ENCODE measurements at places on chromosomes 12 and 14. TPM values are rescaled to one million over a fixed set of nuclear protein-coding genes. Genes with fewer than 3 reads are reported as not detected.

DNA sequence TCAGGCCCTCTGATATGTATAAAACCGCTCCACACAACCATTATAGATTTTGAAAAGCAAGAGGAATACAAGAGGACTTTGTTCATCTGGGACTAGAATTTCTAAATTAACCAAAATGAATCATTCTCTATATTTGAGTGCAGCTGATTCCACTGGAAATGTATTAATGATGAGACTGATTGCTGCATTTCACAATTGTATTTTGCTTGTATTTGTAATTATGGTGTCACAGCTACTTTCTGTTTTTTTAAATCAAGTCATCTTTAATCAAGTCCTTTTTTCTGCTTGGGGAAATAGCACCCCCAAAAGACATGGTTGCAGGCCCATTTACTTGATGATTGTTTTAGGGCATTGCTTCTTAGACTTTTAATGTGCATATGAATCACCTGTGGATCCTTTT is 162.4 kb downstream of the KICS2 start:
- no peak overlapping the region for H3K27ac ChIP-seq
- no peak for DNase-seq
- no peaks in the 10 kb centered on the region for H3K27me3 ChIP-seq

DNA sequence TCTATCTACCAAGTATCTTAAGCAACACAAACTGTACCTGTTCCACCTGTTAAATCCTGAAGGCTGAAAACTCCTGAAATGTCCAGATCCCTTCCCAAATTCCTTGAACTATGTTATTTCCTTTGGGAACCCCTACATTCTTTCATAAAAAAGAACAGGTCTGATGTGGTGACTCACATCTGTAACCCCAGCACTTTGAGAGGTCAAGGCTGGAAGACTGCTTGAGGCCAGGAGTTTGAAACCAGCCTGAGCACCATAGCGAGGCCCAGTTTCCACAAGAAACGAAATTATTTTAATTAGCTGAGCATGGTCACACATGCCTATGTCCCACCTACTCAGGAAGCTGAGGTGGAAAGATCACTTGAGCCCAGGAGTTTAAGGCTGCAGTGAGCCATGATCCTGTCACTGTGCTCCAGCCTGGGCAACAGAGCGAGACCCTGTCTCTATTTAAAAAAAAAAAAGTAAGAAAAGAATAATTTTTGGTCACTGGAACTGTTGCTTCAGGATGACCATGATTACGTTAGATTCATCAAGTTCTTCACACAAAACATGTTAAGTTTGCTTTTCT is 84.3 kb downstream of the PHLDA1 start:
- H3K27me3 ChIP-seq, result no peaks in the 10 kb centered on the region
- no peaks in the 10 kb centered on the region for H3K36me3 ChIP-seq
- H3K27ac ChIP-seq, result no peak overlapping the region
- DNase-seq, result no peak
- H3K4me3 ChIP-seq, result no peak overlapping the region

DNA sequence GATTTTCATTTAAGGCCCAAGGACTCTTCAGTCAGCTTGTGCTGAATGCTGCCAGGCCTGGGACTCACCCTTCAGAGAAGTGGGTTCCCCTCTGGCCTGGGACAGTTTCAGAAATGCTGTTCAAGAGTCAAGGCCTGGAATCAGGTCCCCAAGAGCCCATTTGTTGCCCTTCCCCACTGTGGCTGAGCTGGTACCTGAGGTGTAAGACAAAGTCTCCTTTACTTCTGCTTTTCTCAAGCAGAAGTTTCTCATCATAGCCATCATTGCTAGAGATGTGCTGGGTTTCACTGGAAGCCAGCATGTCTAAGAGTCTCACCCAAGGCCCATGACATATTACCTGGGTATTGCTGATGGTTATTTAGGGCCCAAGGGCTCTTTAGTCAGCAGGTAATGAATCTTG is 8.9 kb downstream of the FANCM start:
- no peak for DNase-seq
- no peak overlapping the region for H3K4me3 ChIP-seq
- H3K4me1 ChIP-seq, result no peaks in the 10 kb centered on the region
- no peak overlapping the region for H3K27ac ChIP-seq
- peaks cover 8% of the 10 kb centered on the region for H3K36me3 ChIP-seq

- H3K27me3 ChIP-seq, result no peaks in the 10 kb centered on the region
- peaks cover 4% of the 10 kb centered on the region for H3K4me1 ChIP-seq
- H3K4me3 ChIP-seq, result no peak overlapping the region
- no peak for DNase-seq
Observed at GRCh38 chr12:56991319-56992246, 14.8 kb downstream of the ZBTB39 start.

GRCh38 chr14:89186856-89187376 is 230.1 kb downstream of the FOXN3 start:
- H3K27me3 ChIP-seq, result no peaks in the 10 kb centered on the region
- H3K36me3 ChIP-seq, result peaks cover 4% of the 10 kb centered on the region
- H3K4me1 ChIP-seq, result peaks cover 20% of the 10 kb centered on the region
- peak overlapping the region; percentile 66 for H3K27ac ChIP-seq
- no peak for DNase-seq
- no peak overlapping the region for H3K4me3 ChIP-seq

DNA sequence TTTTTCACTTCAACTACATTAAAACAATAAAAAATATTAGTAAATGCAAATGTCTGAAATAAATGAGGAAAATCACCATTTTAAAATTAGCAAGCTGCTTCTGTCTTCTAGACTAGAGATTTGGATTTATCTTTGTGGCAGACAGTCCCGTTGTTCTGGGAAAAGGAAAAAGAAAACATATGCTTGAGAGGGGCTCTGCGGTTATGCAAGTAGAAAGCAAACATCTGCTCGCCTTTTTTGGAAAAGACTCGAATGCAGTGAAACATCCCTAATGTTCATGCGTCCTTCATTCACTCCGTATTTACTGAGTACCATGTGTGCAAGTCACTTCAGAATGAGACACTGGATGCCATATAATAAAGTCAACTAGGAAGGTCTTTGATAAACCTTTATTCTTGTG is 44.9 kb downstream of the IFNG start:
- no peaks in the 10 kb centered on the region for H3K27me3 ChIP-seq
- no peaks in the 10 kb centered on the region for H3K4me1 ChIP-seq
- no peak for DNase-seq
- no peak overlapping the region for H3K27ac ChIP-seq

DNA sequence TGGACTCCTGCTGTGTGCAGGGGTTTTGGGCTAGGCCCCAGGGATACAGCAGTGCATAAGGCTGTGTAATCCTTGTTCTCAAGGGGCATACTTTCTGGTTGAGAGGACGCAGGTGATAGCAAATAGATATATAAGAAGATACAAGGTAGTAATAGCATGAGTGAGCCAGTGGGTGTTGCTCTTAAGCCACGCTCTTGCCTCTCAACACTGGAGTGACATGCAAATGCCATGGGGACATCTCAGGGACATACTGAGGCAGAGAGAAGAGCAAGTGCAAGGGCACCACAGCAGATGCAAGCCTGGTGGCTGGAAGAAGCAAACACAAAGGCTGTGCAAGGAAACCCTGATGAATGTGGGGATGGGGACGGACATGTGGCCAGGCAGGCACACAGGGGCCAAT is 223.3 kb downstream of the CHST11 start:
- no peaks in the 10 kb centered on the region for H3K36me3 ChIP-seq
- no peak overlapping the region for H3K4me3 ChIP-seq
- no peaks in the 10 kb centered on the region for H3K4me1 ChIP-seq
- H3K27me3 ChIP-seq, result no peaks in the 10 kb centered on the region

- no peaks in the 10 kb centered on the region for H3K4me1 ChIP-seq
- H3K27ac ChIP-seq, result no peak overlapping the region
- DNase-seq, result no peak
- H3K36me3 ChIP-seq, result no peaks in the 10 kb centered on the region
Observed at GRCh38 chr14:90424686-90425372, 28.0 kb downstream of the CALM1 start.

The ISCA2 gene
- polyA plus RNA-seq, result 30.3 TPM

The SELPLG gene
- polyA plus RNA-seq, result 2.4 TPM

The DAO gene
- polyA plus RNA-seq, result not detected

- H3K27ac ChIP-seq, result no peak overlapping the region
- H3K4me3 ChIP-seq, result no peak overlapping the region
- no peaks in the 10 kb centered on the region for H3K27me3 ChIP-seq
- H3K36me3 ChIP-seq, result no peaks in the 10 kb centered on the region
Observed at GRCh38 chr12:76290963-76291859, 57.0 kb downstream of the BBS10 start.

DNA sequence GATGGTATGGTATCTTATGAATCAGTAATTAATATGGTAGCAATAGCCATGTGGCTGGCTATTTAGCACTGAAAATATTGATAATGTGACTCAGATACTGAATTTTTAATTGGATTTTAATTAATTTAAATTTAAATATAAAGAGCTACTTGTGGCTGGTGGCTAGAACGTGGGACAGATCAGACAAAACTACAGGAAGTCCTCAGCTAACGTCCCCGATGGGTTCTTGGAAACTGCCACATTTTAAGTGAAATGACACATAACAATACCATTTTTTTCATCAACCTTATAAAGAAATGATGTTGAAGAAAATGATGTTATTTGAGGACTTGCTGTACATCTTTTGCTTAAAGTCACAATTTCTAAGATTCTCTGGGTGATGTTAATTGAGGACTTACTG is 138.1 kb upstream of the FLRT2 start:
- no peak overlapping the region for H3K27ac ChIP-seq
- DNase-seq, result no peak
- no peaks in the 10 kb centered on the region for H3K36me3 ChIP-seq
- no peaks in the 10 kb centered on the region for H3K4me1 ChIP-seq
- H3K27me3 ChIP-seq, result no peaks in the 10 kb centered on the region

DNA sequence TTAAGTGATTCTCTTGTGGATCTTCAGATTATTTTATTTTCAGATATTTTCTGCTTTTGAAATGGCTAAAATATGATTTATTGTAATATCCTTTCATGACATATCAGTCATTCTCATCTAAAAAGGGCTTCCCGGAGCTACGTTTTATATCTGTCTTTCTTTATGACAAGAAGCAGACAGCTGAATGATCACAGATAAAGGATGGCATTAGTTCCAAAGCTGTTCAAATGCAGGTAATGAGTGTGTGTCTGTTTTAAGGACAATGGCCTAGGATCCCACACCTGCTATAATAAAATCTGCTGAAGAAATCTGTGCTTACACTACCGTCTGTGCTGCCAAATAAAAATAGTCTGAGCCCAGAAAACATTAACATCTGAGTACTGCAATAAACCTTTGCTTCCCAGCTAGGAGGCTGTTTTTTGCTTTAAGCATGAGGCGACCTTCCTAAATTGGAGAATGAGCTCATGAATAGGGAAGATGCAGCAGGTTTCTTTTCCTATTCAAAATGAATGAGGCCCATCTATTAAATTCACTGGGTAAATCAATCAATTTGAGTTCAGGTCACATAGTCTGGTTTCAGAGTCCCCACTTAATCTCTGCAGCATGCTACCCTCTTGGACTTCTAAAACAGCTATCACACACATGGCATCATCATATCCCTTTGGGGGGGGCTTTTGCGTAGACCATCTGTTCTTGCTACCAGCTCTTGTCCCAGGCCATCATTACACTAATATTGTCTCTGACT is 498.5 kb downstream of the NELL2 start:
- H3K4me1 ChIP-seq, result no peaks in the 10 kb centered on the region
- no peak overlapping the region for H3K27ac ChIP-seq
- no peak overlapping the region for H3K4me3 ChIP-seq
- H3K27me3 ChIP-seq, result no peaks in the 10 kb centered on the region
- DNase-seq, result no peak
- H3K36me3 ChIP-seq, result peaks cover 2% of the 10 kb centered on the region

- H3K27me3 ChIP-seq, result no peaks in the 10 kb centered on the region
- no peak for DNase-seq
- H3K4me1 ChIP-seq, result no peaks in the 10 kb centered on the region
- no peak overlapping the region for H3K4me3 ChIP-seq
- peaks cover 7% of the 10 kb centered on the region for H3K36me3 ChIP-seq
- no peak overlapping the region for H3K27ac ChIP-seq
Observed at GRCh38 chr14:102424923-102425322, 62.2 kb downstream of the TECPR2 start.

The GALNT8 gene
- 6.8 TPM for polyA plus RNA-seq

DNA sequence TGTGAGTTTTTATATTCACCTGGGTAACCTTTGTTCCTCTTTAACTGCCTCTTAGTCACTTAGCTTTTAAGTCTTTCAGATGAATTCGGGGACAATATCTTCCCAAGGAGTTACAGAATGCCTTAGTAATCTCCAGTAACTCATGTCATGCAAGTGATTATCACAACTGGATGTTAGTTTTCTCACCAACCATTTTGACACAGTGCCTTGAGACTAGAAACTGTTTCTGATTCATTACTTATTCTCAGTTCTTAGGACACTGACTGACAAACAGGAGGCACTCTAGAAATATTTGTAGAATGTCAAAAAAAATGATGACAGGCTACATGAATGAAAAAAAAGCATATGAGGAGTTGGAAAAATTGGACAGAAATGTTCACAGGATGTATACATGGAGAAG is 335.1 kb downstream of the ACSS3 start:
- H3K4me3 ChIP-seq, result no peak overlapping the region
- H3K36me3 ChIP-seq, result no peaks in the 10 kb centered on the region
- H3K4me1 ChIP-seq, result no peaks in the 10 kb centered on the region
- DNase-seq, result no peak
- H3K27me3 ChIP-seq, result no peaks in the 10 kb centered on the region

The FIGNL2 gene
- 0.39 TPM for polyA plus RNA-seq

- H3K27ac ChIP-seq, result peak overlapping the region; percentile 99
- H3K4me1 ChIP-seq, result no peaks in the 10 kb centered on the region
- H3K27me3 ChIP-seq, result peaks cover 34% of the 10 kb centered on the region
Observed at GRCh38 chr14:102927346-102927877, 4.9 kb downstream of the AMN start.

DNA sequence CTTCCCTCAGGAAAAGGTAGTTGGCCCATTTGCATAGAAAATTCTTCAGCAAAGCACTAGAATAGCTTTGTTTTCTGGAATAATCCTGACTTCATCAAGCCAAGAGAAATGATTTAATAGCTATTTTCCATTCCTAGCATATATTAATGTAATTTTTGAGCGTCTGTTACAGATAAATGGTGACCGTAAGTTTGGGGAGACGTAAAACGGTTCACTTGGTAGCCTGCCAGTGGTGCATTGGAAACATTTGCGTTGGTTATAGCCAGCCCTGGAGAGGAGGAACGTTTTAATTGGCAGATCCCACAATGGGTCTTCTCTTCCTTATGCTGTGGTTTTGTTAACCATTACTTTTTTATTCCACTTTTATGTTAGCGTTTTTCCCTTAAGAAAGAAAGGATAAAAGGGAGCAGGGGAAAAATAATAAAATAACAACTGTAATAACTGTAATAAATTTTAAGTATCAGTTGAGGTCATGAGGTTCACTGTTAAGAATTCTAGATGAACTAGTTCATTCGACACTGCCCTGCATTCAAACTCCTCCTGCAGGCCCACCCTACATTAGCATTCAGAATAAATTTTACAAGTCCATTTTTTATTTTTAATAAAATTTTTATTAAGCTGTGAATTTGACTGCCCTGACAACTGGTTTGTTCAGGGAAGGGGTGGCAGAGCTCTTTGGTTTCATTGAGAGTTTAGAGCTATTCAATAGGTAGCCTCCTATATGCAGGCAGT is 300.7 kb downstream of the ERC1 start:
- H3K27ac ChIP-seq, result no peak overlapping the region
- H3K4me3 ChIP-seq, result no peak overlapping the region
- H3K36me3 ChIP-seq, result no peaks in the 10 kb centered on the region
- H3K27me3 ChIP-seq, result no peaks in the 10 kb centered on the region
- DNase-seq, result no peak

Measured in small intestine (tissue), 16 donors.